T-helper 2 cell (primary cell): ENCODE measurements at places on chromosomes 6 and 20.

DNA sequence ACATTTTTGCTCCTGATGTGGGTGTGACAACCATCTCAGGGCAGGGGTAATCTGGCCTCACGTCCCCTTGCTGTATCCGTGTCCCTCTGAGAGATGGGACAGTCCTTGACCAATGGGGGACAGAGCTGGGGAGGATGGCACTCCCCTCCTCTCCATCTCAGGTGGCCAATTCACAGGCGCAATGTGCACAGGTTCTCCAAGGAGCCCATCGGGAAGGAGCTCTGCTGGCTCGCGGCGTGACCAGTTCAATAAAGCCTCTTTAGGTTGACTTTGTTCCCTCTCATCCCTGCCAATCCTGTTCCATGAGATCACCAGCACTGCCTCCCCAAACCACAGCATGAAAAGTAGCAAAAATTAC is 196.3 kb upstream of the SLC24A3 start:
- DNase-seq = no peak

GRCh38 chr20:25051386-25052155 is 6.4 kb downstream of the ACSS1 start:
- DNase-seq = no peak

DNA sequence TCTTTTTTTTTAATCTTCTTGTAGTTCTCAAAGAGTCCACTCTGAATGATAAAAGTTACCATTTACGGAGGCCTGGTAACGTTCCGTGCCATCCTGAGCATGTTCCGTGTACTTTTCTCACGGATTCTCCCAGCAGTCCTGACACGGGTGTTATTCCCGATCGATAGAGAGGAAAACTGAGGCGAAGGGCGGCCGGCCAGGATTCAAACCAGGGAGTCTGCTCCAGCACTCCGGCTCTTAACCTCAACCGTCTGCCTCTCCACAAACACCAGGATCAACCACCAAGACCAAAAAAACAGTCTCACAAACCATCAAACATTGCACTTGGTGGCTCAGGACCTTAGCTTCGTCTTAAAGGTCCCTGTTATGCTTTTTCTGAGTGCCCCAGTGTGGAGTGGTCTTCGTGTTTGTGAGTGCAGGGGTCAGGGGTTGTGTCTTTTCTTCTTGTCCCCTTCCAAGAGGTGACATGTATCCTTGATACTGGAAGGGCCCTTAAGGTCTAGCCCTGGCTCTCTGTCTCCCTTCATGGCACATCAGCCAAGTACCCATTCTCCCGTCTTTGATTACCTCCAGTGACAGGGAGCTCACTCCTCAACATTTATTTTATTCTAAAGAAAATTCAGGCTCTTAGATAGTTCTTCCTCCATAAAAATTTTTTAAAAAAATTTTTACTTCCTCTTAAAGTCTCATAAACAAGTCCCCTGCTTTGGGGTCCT is 35.1 kb downstream of the SRC start:
- DNase-seq = no peak

DNA sequence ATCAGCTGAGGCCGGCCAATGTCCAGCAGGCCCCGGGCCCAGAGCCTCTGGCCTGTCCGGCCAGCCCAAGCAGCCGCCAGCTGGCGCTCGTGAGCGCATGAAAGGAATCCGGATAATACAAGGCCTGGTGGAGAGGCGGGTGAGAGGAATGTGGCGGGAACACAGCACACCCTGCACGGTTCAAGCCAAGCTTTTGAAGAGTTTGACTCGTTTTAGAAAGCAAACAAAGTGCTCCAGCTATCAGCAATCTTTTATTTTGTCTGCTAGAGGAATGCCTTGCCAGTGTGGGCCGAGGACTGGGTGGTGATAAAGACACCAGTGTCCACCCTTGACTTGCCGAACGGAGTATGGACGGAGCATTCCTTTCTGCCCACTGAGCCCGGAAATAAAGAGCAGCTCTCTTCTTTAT is 9.3 kb upstream of the NEDD9 start:
- no peak for DNase-seq

DNA sequence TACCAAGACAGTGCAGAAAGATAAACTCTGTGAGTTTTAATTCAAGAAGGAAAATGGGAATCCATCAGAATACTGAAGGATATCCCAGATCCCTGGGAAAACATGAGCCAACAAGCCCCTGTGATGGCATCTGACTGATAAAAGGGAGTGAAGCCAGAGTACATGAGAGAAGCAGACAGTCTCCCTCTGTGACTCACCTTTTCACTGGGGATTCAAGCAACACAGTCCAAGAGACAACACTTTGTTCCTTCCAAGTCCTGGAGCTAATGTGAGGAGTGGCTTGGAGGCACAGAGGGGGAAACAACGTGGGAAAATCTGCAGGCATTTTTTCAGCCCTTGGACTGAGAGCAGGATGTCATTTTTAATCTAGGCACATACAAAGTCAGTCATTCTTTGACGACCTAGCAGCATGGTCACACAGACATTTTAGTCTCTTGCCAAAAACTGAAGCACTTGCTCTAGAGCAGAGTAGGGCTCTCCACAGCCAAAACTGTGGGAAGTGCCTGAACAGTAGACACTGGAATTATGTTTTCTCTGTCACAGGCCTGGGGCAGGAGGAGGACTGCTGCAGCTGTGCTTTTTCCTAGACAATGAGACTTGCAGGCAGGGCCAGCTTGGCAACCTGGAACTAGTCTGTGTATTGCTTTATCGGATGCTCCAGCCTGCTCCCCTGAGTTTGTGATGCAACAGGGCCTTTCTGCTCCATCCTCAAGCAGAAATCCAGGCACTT is 465.0 kb upstream of the GJE1 start:
- DNase-seq = no peak

DNA sequence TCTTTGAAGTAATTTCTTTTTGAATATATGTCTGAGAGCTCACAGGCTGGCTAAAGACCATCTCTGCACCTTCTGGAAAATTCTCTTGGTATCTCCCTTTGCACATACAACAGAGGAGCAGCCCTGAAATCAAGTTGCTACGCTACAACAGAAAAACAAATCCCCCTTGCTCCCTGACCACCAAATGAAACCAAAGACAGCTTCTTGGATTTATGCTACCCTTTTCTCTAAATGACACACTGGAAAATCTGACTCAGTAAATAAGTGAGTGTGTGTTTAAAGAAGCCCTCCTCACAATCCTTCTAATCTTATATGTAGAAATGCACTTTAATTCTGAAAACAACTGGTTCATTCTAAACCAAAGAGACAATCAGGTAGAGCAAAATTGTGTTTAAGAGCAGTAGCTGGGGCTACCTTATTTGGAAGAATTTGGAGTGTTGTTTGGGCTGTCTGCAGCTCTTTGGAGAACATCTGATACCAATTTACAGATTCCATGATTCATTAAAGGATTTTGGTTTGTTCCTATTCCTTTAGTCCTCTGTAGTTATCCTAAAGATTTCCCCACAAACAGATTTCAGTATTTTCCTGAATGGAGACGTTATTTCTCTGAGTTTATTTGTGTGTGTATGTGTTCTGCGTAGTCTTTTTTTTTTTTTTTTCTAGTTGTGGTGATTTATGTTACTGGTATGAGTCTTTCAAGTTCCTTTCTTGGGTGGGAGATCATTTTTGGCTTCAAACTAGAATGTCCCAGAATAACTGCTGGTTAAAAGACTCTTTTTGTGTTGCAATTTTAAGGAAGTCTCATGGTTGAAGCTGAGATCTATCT is 36.4 kb upstream of the UTRN start:
- no peak for DNase-seq

DNA sequence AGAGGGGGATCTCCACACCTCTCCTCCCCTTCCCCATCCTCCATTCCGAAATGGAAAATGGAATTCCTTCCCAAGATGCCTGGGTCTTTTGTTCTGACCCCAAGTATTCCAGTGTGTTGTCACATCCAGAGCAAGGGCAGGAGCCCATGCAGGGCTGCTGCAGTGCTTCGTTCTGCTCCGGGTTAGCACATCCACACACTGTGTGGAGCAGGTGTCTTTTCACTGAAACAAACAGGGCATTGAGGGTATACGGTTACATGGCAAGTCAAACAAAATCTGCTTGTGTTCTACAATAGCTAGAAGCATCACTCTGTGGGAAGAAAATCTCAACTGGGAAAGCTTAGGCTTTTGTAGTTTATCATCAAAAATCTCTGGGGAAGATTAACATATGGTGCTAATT is 56.9 kb downstream of the LYRM2 start:
- DNase-seq = no peak

DNA sequence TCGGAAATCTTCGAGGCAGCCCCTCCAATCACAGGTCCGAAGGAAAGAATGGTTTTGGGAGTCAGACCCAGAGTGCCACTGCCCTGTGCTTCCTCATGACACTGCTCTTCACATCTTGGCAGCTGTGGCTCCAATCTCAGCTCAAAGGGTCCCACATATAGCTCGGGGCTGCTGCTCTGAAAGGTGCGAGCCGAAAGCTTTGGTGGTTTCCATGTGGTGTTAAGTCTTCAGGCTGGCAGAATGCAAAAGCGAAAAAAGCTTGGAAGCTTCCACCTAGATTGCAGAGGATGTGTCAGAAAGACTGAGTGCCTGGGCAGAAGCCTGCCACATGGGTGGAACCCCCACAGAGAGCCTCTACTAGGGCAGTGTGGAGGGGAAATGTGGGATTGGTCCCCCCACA is 314.3 kb upstream of the CHD6 start:
- DNase-seq = no peak
